HFFc6 (cell line): ENCODE measurements at places on chromosomes 1 and 21.

- no peak for DNase-seq
Observed at GRCh38 chr1:80825067-80825466, 975.7 kb upstream of the ADGRL2 start.

- no peak for DNase-seq
Observed at GRCh38 chr1:68223687-68224086, 8.6 kb downstream of the WLS start.

GRCh38 chr1:179083533-179083932, 1.7 kb downstream of the TOR3A start:
- DNase-seq, result no peak

- peak; percentile 52 for DNase-seq
Observed at GRCh38 chr1:236868625-236869467, 73.8 kb downstream of the MTR start.

DNA sequence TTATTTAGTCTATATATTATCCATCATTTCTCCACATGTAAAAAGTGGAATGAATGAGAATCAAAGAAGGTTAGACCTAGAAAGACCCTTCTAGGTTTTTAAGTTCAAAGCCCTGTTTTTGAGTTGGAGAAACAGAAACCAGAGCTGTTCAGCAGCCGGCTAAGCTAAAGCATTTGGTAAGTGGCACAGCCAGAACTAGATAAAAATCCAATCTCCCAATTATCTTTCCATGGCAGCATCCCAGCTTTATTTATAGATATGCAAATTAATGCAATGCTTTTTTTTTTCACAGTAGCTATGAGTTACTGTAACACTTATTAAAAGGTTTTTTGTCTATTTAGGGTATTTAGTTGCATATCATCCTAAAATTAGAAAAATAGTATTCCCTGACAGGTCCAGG, 85.1 kb downstream of the NIBAN1 start:
- no peak for DNase-seq

GRCh38 chr1:119279456-119280381, 88.9 kb upstream of the HAO2 start:
- DNase-seq, result peak; percentile 80

GRCh38 chr1:55039342-55040082, at the start of gene PCSK9:
Gene PCSK9, plus strand, starts transcription at chr1:55039548. Its CDS starts 290 bp downstream, at chr1:55039838.
- no peak for DNase-seq
